ENCODE measurements at places on chromosomes 5 and 9.

DNA sequence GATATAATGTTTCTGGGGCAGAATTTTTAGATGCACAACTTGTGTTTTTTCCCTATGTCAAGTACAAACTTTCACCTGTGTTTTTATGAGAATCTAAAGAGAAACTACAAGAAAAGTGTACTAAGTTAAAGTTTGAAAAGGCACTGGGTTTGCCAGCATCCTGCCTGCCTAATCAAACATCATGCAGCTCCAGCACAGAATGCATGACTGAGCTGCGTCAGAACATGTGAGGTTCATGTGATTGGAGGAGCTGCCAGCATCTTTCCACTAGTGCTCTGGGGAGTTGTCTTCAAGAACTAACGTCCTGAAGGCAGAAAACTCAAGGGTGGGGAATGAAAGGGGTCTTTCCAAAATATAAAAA, 46.1 kb upstream of the RIC1 start:
- DNase-seq = no peak

GRCh38 chr5:37776826-37777225, 63.0 kb downstream of the GDNF start:
- no peak for DNase-seq

DNA sequence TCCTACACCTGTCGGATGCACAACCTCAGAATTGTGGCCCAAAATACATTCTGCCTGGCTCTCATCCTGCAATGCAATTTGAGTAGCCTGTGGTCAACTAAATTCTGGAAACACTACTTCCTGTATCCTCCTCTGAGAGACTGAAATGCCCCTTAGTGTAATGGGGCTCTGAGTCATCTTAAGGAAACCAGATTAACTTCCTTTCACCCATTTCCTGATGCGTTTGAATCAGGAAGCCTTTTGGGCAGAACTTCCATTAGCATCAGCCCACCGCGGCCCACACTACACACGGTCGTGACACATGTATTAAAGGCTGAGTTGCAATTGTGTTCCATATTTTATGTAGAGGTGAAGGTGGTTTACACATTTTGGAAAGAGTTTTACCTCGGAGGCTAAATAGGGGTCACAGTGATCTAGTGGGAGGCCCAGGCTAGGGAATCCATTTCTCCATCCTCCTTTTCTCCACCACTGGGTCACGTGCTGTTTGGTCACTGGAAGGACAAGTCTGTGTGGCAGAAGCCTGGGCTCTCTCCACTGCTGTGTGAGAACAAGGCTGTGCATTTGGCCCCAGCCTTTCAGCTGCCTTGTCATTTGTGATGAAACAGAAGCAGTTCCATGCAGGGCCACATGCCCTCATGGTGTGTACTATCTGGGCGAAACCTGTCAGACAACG, 55.9 kb downstream of the DAP start:
- no peak for DNase-seq

DNA sequence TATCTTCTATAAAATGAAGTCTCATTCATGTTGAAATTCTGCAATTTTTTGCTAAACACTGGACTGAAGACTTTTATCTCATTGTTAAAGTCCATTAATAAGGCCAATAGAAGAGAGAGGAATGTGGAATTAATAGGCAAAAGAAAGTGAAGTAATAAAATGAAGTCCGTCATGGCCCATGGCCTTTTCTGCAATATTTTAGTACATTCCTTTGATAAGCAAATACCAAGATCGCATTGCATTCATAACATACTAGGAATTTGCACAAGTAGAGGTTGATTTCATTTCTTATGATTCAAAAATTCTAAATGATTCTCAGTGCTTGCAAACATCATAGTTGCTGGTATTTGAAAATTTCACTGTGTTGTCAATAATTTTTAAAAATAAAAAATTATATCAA, 664.0 kb downstream of the NR2F1-AS1 start:
- no peak for DNase-seq

GRCh38 chr9:104941597-104941996, 13.6 kb upstream of the ABCA1 start:
- DNase-seq = no peak

GRCh38 chr9:131426545-131426944, 32.7 kb downstream of the PRRC2B start:
- DNase-seq = no peak

DNA sequence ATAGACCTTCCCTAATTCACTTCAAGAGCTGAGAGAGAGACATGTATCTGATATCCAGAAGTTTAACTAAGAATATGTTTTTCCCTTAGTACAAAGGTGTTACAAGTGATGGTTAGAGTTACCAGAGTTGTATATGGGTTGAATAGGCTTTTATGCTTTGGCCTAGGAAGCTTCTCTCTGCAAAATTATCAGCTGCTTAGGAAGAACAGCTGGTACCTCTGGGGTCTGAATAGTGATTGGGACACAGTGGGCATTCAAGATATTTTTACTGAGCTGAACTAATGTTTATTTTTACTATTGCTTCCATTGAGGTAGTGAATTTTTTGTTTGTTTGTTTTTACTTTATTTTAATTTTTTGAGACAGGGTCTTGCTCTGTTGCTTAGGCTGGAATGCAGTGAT, 67.6 kb upstream of the BASP1 start:
- DNase-seq = no peak

Data from Panc1 (cell line).